Stimulated activated CD8-positive, alpha-beta memory T cell treated with anti-CD3 and anti-CD28 coated beads, Interleukin-7, amount 100 ng/mL, for 1 hour (primary cell): ENCODE measurements at places on chromosomes 2 and 18.

DNA sequence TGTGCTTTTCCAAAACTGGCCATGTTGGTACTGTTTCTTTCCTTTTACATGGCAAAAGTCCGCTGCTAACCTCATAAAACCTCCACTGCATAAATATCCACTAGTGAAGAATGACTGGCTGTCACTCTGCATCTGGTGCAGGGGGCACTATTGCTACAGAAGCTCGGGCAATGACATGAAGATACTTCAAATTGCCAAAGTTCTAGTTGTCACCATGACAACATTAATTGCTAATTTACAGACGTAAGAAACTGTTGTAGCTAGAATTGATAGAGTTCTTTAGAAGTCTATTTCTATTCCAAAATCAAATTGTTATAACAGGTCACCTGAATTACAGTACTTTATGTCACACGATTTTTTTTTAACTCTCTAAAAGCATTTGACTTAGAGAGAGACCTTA, 845 bp downstream of the CFAP210 start:
- DNase-seq = no peak

GRCh38 chr2:26318950-26319349, 27.0 kb upstream of the SELENOI start:
- no peak for DNase-seq

DNA sequence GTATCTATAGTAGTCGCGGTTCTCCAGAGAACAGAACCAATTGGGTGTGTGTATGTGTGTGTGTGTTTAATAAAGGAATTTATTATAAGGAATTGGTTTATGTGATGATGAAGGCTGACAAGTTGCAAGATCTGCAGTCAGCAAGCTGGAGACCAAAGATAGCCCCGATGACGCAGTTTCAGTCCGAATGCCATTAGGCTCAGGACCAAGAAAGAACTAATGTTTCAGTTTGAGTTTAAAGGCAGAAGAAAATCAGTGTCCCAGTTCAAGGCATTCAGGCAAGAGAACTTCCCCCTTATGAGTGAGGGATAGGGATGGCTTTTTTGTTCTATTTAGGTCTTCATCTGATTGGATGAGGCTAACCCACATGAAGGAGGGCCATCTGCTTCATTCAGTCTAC, 221.6 kb downstream of the HNMT start:
- no peak for DNase-seq

DNA sequence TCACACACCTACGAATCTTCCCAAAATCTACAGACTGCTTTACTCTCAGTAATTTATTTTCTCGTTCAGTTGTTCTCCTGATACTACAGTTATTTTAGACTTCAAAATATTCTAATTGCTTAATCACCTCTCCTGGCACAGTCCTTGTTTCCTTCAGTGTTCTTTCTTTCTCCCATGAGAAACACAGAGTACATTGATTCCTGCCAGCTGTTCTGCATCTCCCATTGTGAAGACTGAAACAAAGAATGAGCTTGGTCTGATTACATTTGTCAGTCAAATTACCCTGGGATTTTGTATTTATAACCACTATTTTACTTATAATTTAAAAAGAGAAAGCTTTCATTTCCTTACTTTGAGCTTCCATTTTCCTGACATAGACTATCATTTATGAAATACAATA, 63.9 kb upstream of the TANK start:
- no peak for DNase-seq

DNA sequence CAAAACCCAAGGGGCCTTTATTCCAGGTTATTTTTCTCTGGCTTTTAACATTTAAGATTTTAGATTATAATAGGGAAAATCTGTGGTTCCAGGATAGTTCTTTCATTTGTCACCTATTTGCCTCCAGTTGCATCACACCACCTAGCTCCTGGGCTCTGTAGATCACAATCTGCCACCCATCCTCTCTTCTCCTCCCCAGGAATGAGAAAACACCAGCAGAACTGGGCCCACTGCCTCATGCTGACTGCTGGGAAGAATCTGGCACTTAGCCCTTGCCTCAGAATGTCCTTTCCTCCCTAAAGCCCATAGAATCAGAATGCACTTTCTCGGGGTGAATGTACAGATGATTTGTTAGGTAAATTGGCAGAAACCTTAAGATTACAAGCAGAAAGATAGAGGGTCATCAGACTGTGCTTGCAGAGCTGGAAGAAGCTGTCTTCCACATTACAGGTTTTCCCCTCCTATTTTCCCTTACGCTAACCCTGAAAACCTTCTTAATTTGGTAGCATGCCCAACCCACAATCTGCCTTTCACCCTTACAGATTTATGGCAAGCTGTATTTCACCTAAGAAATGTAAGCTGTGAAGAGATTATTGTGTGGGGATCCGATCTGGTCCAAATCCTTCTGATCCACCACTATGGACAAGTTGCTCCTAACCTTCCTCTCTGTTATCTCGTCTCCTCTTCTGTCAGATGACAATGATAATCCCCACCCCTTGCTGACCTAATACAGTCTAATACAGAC, 72.6 kb downstream of the LRRC30 start:
- no peak for DNase-seq

- DNase-seq = no peak
Measured at GRCh38 chr18:37391698-37392548, 173.7 kb downstream of the CELF4 start.

DNA sequence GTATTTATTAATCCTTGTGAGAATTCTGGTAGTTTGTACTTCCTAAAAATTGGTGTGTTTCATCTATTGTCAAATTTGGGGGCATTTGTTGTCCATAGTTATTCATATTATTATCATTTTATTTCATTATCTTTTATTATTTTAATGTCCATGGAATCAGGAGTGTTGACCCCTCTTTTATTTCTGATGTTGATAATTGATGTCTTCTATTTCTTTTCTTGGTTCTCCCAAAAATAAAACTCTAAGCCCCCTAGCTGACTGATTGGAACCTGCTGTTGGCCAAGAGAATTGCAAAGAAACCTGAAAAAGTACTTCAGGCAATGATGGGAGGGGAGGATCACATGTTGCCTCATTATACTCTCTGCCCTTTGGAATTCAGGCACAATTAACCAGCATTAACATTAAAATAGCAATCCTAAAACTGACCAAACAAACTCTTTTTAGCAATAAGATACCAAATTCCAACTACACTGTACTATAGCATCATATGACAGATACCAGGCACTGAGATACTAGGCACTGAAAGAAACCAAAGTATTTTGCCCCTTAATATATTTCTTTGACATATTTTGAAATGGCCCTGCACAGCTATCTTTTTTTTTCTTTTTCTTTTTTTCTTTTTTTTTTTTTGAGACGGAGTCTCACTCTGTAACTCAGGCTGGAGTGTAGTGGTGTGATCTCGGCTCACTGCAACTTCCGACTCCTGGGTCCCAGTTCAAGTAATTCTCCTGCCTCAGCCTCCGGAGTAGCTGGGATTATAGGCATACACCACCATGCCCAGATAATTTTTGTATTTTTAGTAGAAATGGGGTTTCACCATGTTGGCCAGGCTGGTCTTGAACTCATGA, 1097.2 kb upstream of the CNTNAP5 start:
- DNase-seq = no peak

GRCh38 chr2:31141443-31142085, 3.3 kb upstream of the GALNT14 start:
- no peak for DNase-seq

GRCh38 chr18:74868461-74868860, 270.8 kb downstream of the ZNF407 start:
- DNase-seq = no peak

GRCh38 chr2:159064446-159065301, 96.2 kb downstream of the TANC1 start:
- no peak for DNase-seq

GRCh38 chr2:237920673-237921072, 46.1 kb upstream of the UBE2F start:
- DNase-seq = no peak

DNA sequence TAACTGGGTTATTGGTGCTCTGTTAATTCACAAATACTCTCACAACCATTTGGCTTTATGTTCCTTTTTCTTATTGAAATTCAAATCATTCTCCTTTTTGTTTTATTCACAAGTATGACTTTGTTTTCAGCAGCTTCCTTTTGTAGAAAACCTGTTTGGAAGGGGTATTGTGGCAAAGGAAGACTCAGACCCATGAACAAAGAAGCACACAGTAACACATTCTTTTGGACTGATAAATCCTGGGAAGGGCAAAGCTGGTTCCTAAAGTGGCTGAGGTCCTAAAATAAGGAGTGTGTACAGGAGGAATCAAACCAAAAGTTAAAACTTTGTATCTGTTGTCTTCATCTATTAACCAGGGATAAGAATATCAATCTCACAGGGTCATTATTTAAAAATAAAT, 374.7 kb upstream of the FIGN start:
- DNase-seq = no peak

- peak; percentile 27 for DNase-seq
Measured at GRCh38 chr2:218852911-218853667, 6.5 kb upstream of the WNT6 start.

DNA sequence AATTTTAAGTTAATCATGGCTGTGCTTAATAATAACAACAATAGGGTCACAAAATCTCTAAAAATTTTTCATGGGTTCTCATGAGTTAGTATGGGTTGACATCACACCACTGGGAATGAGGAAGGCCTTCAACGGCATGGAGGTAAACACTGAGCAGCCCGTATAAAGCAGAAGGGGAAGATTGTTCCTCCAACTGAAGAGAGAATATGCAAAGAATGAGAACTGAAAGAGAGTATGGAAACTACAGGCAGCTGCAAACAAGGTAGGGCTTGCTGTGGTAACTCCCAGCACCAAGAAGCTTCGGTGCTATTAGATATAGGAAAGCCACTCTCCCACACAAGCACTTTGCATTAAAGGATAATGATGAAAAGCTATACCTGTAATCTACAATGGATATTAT, 1242.3 kb upstream of the CELF4 start:
- DNase-seq = no peak

DNA sequence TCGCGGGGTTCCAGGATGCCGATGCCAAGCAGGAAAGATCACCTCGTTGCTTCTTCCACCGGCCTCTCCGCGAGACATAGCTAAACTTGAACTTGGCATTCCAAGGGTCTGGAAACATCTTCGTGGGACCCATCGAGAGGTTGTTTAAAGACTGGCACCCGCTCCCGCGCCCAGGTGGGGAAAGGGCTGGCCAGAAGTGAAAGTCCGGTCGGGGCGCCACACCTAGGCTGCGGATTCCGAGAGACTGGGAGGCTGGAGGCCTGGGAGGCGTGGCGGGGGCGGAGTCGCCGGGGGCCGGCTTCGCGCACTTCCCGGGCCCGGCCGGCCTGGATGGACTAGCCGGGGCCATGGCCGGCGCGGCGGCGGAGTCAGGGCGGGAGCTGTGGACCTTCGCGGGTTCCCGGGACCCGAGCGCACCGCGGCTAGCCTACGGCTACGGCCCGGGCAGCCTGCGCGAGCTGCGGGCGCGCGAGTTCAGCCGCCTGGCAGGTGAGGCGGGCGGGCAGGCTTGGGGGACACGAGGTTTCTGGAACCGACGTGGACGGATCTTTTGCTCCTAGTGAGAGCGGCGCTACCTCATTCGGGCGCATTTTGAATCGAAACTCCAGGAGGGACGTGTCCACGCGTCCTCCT, at the start of gene MOCOS:
Gene MOCOS (plus strand): TSS at position 305 of the 633 bp plus-strand sequence. CDS start 43 bp downstream, at position 348.
- DNase-seq = no peak

GRCh38 chr2:66464930-66465637, 30.2 kb downstream of the MEIS1 start:
- DNase-seq = no peak

- no peak for DNase-seq
Measured at GRCh38 chr18:410047-410455, 90.5 kb downstream of the COLEC12 start.

- DNase-seq = no peak
Measured at GRCh38 chr2:230669386-230669950, 43.2 kb upstream of the CAB39 start.

GRCh38 chr2:241734208-241734466, 293 bp upstream of the D2HGDH start:
- DNase-seq = no peak

- DNase-seq = no peak
Measured at GRCh38 chr2:27798948-27799645, 27.6 kb downstream of the MRPL33 start.

DNA sequence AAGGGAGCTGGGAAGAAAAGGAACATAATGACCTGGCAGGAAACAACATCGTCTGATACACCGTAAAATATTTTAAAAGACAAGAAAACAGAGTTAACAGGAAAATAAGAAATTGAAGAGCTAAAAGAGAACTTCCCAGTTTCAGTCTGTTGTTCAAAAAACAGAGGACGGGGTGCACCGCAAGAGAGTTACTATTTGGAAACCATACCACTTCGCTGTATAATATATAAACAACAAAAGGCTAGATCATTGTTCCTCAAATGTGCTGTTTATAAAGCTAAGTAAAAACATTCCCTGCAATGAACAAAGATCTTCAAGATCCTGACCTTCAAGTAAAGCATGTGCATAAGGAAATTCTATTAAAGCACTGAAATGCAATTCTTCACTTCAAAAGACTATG, 2.1 kb downstream of the PPP3R1 start:
- no peak for DNase-seq

GRCh38 chr18:79353267-79353666, 42.5 kb upstream of the NFATC1 start:
- DNase-seq = no peak

DNA sequence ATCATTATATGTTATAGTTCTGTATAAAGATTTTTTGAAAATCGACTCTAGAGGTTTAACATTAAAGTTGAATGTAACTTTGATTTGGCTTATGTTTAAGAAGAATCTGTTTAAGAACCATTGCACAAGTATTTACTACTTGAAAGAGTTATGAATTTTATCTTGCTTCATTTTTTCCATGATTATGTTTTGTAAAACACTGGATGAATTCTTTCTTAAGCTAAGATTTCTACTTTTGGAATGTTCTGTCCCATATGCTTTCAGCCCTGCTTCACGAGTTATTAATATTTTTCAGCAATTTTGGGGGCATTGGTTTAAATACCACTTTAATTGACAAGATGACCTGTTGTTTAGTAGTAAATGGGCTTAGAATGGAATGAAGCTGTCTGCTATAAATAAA, 56.7 kb upstream of the STON1 start:
- DNase-seq = no peak

DNA sequence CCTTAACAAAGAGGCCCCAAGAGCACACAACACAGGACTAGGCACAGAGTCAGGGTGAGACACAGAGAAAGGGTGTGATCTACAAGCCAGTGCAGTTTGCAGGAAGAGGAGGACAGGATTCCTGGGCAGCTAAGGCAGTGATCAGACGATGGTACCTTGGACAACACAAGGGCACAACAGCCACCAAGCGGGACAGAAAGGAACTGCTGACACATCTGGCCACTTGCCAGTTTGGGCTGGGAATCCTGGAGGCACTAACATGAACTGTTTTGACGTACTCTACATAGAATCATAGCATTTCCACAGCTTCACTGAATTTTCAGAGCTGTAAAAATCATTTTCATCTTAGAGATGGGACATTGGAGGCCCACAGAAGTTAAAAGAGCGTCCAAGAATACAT, 221.5 kb upstream of the SLC35G4 start:
- no peak for DNase-seq
